ENCODE measurements at places on chromosomes 3 and 15.

DNA sequence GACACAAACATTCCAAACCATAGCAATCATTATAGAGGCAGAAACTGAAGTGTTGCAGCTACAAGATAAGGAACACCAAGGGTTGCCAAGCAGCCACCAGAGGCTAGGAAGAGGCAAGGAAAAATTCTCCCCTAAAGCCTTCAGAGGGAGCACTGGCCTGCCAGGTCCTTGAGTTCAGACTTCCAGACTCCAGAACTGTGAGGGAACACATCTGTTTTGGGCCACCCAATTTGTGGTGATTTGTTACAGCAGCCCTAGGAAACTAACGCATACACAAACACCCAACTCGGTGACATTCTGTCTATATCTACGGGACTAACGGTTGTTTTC lies 54.6 kb downstream of the MB21D2 start:
- DNase-seq = no peak

- DNase-seq = no peak
These were observed 17.1 kb upstream of the LZTFL1 start for GRCh38 chr3:45858809-45859543.

DNA sequence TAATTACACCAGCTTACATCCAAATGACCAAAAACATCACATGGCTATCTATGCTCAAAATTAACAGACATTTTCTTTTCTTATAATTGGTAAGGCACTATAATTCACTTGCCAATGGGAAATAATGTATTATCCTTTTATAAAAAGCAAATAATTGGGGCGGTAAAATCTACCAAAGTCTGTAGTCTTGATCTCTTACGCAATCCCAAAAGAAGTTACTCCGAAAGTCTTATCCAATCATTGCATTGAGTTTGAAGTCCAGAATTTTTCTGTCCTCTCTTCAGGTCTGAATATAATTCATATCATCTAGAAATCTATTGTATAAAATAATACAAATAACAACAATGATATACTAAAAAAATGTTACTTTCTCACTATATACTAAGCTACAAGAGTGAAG lies 273.3 kb upstream of the CADM2 start:
- DNase-seq = no peak

- no peak for DNase-seq
These were observed 111.5 kb downstream of the RSRC1 start for GRCh38 chr3:158221426-158221825.

DNA sequence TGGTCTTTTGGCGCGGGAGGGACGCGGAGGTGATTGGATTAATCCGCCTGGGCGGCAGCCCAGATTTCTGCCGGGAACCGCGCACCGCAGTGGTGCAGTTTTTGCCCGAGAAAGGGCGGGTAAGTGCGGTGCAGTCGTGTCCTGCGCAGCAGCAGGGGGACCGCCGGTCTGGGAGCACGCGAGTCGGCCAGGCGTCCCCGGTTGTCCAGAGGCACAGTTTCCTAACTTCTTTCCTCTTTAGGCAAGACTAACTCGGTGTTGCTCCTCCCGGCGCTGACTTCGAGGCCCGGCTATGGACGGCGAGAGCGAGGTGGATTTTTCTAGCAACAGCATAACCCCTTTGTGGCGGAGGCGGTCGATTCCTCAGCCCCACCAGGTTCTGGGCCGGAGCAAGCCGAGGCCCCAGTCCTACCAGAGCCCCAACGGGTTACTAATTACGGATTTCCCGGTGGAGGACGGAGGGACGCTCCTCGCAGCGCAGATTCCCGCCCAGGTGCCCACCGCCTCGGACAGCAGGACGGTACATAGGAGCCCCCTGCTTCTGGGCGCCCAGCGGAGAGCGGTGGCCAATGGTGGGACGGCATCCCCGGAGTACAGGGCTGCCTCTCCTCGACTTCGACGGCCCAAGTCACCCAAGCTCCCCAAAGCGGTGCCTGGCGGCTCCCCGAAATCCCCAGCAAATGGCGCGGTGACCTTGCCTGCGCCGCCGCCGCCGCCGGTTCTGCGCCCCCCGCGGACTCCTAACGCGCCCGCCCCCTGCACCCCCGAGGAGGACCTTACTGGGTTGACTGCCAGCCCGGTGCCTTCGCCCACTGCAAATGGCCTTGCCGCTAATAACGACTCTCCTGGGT lies 736 bp downstream of the ARHGEF26 start:
- no peak for DNase-seq

- no peak for DNase-seq
These were observed 42.5 kb upstream of the SRGAP3 start for GRCh38 chr3:9291821-9292410.

DNA sequence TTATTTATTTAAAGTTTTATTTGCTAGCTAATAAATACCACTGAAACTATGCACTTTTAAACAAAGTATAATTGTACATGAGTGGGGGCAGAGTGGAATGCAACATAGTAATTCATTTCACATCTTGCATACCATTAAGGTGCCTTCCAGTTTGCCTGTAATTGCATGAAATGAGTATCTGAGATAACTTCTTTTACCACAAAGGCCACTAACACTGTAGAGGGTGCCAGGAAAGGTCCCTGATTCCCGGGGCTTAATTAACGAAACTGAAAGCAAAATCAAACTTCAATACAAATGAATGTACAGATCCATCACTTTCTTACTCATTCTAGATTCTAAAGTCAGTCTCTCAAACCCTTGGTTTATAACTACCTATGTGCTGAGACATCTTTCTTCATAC lies 2.1 kb downstream of the CD47 start:
- peak; percentile 33 for DNase-seq

GRCh38 chr3:46952813-46953212 lies 23.7 kb downstream of the CCDC12 start:
- DNase-seq = no peak

- no peak for DNase-seq
These were observed 15.0 kb downstream of the PRKAR2A start for GRCh38 chr3:48832684-48833083.
